Large intestine (tissue), 12 donors: ENCODE measurements at places on chromosomes 6 and 20. TPM values are rescaled to one million over a fixed set of nuclear protein-coding genes. Genes with fewer than 3 reads are reported as not detected.

PPP1R3G gene
- 2.4 TPM for polyA plus RNA-seq

ETV7 gene
- 9.3 TPM for polyA plus RNA-seq

SLC17A2 gene
- 0.01 TPM for polyA plus RNA-seq

PLEKHG1 gene
- 7.2 TPM for polyA plus RNA-seq

DNA sequence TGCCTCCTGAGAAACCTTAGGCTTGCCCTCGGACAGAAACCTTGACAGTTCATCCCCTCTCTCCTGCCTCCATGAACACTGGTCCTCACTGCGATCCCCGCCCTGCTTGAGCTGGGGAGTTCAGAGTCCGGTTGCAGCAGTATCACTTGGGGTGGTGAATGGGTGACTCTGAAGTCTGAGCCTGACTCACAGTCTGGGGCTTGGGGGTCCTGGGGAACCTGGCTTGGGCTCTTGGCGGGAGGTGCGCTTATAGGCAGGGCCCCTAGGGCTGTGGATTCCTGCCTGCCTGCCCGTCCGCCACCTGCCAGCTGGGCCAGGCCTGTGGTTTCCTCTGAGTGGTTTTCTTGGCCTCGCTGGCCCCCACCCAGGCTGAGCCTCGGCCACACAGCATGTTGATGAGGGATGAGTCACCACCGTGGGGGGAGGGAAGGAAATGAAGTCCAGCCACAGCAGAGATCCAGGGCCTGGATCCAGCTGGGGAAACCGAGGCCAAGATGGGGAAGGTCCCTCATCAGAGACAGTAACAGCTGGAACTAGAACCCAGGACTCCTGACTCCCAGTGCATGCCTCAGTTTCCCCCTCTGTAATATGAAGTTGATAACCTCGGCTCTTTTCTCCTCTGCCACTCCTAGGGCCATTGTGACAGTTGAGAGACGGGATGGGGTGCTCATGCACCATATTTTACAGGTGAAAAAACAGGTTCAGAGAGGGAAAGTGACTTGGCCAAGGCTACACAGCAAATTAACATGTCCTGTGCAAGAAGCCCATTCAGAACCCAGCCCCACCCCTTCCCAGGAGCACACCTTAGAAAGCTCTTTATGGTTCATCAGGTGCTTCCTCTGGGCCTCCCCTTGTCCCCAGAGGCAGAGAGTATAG is 9.2 kb downstream of the FOXS1 start:
- H3K27me3 ChIP-seq = peaks cover 4% of the 10 kb centered on the region
- no peak overlapping the region for H3K27ac ChIP-seq
- DNase-seq = peak; percentile 68
- H3K4me1 ChIP-seq = peaks cover 14% of the 10 kb centered on the region

GRCh38 chr6:137490006-137490905 is 3.9 kb downstream of the OLIG3 start:
- H3K36me3 ChIP-seq = no peaks in the 10 kb centered on the region
- H3K4me3 ChIP-seq = no peak overlapping the region
- H3K4me1 ChIP-seq = peaks cover 17% of the 10 kb centered on the region
